ENCODE measurements at places on chromosomes 1 and 21.
A peak's percentile ranks its signal among the peaks of the same experiment; 100 is the strongest.

- no peak for DNase-seq
Measured at GRCh38 chr1:55138823-55139222, 76.3 kb downstream of the USP24 start.

DNA sequence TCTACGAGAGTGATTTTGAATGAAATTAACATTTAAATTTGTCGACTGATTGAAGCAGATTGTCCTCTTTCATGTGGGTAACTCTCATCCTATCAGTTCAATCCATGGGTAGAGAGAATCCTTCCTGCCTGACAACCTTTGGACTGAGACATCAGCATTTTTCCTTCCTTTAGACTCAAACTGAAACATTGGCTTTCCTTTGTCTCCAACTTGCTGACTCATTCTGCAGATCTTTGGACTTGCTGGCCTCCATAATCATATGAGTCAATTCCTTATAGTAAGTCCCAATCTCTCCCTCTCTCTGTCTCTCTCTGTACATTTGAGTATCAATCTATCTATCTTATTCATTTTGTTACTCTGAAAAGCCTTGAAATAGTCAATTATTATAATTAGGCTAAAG, 416.7 kb downstream of the LRRIQ3 start:
- no peak for DNase-seq

GRCh38 chr1:85806236-85806965, 98.2 kb upstream of the ZNHIT6 start:
- no peak for DNase-seq

DNA sequence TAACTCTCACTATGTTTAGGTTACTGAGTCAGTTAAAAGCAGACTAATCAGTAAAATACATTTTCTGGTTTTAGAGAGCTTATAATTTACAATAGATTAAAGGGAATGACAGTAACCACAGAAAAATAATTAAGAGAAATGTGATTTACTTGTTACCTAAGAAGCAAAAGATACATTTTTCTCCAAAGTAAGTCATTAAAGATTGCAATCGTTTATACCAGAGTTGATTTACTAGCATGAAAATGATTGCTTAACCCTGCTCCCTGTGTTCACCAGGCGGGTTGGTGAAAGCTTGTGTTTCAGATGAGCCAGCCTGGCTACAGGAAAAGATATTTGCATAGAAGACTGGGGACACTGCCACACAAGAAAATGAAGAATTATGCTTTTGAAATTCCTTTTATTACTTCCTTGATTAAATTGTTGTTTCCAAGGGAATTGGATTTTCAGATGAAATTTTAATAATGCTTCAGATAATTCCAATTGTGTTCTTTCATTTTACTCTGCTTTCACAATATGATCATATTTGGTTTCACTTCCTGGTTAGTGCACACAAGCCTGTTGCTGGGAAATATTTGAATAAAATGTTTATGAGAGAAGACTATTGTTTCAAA, 27.9 kb downstream of the LRRC8B start:
- DNase-seq, result peak; percentile 66

GRCh38 chr1:19640363-19641316, 3.5 kb upstream of the NBL1 start:
- peak; percentile 25 for DNase-seq

DNA sequence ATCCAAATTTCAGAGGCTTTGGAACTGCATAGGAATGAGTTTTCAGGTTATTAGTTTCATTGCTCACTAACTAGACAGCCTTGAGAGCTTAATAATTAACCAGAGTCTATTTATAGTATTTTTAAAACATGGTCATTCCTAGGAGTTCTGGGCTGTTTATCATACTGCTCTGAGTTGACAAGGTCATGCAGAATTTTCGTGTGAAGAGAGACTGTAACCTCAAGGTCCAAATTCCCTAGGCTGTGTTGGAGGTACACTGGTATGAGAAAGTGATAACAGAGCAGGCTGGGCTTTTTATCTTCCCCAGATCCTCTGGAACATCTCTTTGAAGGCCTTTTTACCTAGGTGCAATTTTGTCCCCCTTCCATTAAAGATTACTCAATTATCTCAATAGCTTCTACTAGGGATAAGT, 736.3 kb downstream of the LTN1 start:
- peak; percentile 64 for DNase-seq

DNA sequence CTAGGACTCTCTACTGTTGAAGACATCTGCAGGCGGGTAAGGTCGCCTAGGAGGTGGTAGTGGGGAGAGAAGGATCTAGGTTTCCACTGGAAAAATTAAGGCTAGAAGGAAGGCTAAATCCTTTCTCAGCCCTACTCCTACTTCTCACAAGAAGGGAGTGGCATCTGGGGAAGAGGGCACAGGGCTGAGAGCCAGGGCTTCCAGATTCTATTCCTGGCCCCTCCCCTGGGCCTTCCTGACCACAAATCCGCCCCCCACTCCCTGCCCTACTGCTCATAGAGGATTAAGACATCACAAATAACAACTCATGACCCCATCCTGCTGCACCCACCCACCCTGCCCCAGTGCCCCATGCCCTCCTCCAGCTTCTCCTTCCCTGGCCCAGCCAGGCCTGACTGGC, 2.5 kb downstream of the PHLDA3 start:
- peak; percentile 91 for DNase-seq

GRCh38 chr1:10155087-10155712, 55.2 kb upstream of the KIF1B start:
- DNase-seq, result no peak

GRCh38 chr1:53957194-53957818, 11.2 kb downstream of the LRRC42 start:
- DNase-seq, result no peak

DNA sequence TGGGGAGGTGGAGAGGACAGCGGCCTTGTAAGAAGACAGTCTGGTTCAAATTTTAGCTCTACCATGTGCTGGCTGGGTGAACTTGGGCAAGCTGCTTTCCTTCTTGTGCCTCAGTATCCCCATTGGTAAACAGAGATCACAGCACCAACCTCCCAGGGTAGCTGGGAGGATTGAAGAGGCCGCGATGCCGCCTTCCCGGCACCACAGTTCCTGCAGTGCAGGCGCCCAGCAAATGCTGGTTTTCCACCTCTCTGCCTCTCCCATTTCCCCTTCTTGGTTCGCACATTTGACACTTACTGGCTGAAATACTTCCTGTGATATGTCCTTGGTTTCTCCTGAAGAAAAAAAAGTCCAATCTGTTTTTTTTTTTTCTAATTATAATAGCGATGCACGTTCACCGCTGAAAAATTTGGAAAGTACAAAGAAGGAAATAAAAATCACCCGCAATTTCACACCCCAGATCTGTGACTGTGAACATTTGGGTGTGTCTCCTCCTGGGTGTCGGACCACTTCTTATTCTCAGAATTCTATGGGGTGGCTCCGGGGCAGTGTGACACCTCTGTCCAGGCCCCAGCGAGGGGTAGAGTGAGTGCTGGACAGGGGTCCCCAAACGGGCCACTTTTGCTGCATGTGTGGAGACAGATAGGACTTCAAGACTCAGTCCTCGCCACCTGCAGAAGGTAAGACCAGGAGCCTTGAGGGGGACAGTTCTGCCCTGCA, 73.1 kb downstream of the RUNX3 start:
- no peak for DNase-seq

DNA sequence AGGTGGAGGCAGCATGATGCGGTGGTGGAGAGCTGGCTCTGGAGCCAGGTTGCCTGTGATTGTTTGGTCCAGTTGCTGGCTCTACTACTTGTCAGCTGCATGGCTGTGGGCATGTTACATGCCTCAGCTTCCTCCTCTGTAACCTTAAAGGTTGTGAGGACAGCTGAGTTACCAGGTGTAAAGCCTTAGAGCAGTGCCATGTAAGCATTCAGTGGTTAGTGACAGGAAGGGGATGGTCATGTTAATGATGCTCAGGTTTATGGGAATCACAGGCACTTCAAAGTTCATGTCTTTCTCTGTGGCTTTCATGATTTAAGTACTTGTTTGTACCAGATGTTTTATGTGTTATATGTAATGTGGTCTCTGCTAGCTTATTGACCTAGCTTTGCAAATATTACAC, 32.6 kb downstream of the PTGFRN start:
- no peak for DNase-seq

GRCh38 chr1:92927870-92928269, 33.4 kb downstream of the DIPK1A start:
- DNase-seq, result no peak

DNA sequence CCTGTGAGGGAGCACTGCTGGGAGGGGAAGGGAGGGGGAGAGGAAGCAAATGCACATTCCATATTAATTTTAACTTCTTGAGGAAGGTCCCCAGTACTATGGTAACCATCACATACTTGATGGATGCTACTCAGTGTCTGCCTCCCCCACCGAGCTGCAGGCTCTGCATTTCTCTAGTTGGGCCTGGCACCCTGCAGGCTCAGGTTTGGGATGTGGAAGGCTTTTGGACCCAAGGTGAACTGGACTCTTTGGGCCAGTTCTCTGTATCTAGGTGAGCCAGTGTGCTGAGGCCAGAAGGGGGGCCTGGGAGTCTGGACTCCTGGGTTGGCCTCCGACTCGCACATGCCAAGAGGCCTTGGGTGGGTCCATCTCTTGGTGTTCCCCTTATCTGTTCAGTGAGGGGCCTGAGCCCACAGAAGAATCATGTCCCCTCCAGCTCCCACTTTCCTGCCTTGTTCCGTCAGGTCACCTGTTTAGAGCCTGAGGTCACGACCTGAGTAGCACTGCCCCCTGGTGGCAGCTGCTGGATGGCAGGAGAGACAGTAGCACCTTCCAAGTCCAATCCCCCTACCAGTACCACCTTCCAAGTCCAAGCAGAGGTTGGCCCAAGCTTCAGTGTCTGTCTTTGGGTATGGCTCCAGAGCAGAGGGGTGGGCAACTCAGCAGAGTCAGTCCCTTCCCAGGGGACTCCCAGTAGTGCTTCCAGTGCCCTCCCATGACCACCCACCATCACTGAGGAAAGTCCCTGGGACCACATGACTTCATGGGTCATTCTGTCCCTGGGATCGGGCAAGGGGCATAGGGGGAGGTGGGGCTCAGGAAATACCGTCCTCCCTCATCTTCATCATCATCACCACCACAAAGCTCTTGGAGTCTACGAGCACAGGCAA, 241.8 kb downstream of the TRABD2B start:
- DNase-seq, result no peak

GRCh38 chr1:205598841-205599668, 32.8 kb downstream of the ELK4 start:
- peak; percentile 98 for DNase-seq

GRCh38 chr1:25562101-25562927, 18.9 kb downstream of the LDLRAP1 start:
- DNase-seq, result no peak

- DNase-seq, result peak; percentile 97
Measured at GRCh38 chr1:81800695-81801650, at the start of gene ADGRL2. Gene ADGRL2 (plus strand): TSS chr1:81800934. CDS start chr1:81836985, 36,051 bp downstream.

DNA sequence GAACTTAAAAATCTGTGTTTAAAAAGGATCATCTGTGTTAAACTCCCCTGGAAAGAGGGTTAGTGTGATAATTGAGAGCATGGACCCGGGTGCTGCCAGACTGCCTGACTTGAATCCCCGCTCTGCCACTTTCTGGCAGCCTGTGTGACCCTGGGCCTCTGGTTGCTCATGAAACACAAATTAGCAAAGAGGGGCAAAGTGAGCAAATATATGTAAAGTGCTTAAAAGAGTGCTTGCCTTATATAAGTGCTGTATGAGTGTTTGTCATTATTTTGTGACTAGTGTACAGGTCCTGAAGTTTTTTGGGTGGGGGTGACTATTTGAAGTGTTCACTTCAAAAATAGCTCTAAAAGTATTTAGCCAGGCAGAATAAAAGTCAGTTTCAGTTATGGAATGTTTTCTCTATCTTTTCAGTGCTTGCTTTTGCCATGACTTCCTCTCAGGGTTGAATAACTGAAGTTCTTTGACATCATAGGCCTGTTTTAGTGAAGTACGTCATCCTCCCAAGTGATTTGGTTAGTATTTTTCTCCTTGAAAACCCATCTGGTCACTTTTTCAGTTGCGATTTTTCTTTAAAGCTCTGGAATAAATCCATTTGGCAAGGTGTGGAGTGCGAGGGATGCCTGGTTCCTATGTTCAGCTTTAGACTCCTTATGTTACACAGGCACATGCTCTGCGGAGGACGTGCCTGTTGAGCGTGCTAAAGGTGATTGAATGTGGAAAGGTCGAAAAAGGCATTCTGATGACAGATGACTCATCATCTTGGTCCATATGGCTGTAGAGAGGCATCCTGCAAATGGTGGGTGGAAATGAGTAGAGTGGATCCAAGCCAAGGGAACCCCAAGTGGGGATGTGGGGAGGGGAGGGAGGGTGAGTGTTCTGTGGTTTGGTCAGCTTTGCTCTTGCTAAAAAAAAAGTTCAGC, 47.8 kb downstream of the AK4 start:
- DNase-seq, result peak; percentile 67

DNA sequence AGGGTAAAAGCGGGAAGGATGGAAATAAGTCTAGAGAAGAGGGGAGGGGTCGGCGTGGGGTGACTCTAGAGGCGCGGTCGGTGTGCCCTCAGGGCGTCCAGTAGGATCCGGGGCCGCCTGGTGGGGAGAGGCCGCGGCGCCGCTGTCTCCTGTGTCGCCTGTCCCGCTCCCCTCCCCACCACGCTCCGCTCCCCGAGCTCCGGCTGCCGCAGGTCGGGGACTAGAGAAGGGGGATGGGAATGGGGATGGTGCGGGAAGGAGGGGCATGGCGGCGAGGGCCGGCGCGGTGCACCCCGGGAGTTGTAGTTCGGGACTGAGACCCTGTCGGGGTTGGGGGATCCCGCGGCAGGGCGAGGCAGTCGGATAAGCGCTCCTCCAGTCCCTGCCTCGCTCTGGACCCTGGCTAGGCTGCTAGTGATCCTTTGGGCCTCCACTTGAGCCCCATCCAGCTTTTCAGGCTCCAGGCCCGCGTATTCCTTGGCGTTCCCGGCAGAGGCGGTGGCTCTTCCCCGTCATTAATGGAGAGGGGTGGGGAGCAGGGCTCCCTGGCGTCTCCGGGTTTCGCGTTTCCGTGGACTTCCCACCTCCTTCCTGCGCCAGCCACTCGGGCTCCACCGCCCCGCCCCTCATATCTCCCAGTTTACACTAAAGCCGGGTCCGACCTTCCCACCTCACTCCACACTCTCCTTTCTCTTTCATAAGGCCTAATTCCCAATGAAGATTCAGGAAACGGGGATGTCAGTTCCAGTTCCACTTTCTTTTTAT, at the start of gene ENTREP3:
Gene ENTREP3 (minus strand): TSS at position 241 of the 765 bp plus-strand sequence. CDS start 606 bp downstream, outside the sequence.
- peak; percentile 78 for DNase-seq

GRCh38 chr1:227900571-227901051, 47.1 kb downstream of the WNT9A start:
- no peak for DNase-seq

DNA sequence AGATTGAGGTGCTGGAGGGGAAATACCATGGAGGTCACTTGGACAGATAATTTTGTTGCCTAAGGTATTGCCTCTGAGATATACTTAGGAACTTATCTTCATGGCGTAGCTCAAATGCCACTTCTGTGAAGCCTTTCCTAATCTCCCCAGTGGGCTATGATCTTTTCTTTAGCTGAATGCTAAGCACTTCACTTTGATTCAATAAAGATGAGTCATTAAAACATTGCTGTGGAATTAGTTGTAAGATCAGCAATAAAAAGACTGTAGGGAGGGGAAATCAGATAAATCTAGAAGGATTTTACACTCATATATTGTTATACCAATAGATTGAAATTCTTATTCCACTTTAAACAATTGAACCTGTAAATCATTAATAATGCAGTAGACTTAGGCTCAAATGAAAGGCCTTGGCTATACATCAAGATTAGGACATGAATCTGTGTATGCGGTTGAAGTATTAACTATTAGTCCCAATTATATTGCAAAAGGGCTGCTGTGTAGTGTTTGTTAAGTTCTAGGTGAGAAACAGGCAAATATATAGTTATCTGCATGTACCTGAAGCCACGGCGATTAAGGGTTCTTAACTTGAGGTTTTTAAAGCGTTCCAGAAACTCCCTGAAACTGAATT, 19.2 kb upstream of the MAGOH start:
- DNase-seq, result no peak

- DNase-seq, result no peak
Measured at GRCh38 chr1:32759521-32759981, 57.0 kb upstream of the SYNC start.
